Activated CD8-positive, alpha-beta memory T cell treated with anti-CD3 and anti-CD28 coated beads for 4 hours (primary cell): ENCODE measurements at places on chromosomes 16 and 17.

GRCh38 chr17:76000016-76000754, 470 bp upstream of the CDK3 start:
- DNase-seq: no peak

- no peak for DNase-seq
Measured at GRCh38 chr16:89870440-89870839, 3.0 kb upstream of the TCF25 start.

GRCh38 chr16:73997340-73997711, 299.3 kb upstream of the PSMD7 start:
- DNase-seq: no peak

- DNase-seq: no peak
Measured at GRCh38 chr17:74303305-74303704, 22.7 kb upstream of the KIF19 start.

- no peak for DNase-seq
Measured at GRCh38 chr16:28897826-28898225, 19.5 kb downstream of the ATP2A1 start.

DNA sequence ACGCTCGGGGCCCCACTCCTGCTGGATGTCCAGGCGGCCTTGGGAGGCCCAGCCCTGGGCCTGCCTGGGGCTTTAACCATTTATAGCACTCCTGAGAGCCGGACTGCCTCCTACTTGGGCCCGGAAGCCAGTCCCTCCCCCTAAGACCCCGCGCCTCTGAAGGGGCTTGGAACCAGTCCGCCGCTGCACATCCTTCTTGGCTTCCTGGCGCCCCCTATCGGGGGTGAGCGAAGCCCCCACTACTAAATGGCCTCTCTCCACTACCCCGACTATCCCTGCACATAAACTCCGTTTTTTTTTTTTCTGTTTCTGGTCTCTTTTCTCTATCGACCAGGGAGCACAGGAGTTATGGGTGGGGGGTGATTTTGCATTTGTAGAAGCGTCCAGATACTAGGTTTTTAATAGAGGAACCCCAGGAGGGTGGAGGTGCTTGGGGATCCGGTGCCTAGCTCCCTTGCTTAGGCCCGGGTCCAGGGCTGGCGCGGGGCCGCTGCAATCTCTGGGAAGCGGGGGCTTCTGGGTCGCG, 633 bp upstream of the NOL3 start:
- DNase-seq: no peak

DNA sequence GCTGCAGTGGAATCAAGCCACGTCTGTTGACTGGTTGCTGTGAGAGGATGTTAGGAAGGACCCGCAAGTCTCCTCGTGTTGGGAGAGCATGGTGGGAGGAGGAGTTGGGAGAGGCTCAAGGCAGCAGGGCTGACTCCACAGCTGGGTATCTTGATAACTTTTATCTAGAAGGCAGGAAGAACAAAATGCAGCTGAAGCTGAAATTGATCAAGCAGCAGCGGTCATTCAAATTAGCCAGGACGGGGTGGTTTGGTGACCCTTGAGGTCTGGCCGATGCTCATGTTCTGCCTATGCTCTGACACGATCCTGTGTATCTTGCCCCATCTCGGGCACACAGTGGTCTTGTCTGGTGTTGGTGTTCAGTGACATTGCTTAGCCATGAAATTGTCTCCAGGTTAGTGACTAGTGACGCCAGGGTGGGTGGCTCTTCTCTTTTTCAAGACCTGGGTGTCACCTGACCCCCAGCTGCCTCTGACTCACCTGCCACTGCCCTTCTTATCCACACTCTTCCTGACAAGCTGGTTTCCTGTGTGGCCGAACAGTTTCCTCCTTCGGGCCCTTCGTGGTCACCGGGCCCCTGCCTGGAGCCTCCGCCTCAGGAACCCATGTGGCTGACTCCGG, 19.1 kb downstream of the NPTX1 start:
- DNase-seq: no peak

DNA sequence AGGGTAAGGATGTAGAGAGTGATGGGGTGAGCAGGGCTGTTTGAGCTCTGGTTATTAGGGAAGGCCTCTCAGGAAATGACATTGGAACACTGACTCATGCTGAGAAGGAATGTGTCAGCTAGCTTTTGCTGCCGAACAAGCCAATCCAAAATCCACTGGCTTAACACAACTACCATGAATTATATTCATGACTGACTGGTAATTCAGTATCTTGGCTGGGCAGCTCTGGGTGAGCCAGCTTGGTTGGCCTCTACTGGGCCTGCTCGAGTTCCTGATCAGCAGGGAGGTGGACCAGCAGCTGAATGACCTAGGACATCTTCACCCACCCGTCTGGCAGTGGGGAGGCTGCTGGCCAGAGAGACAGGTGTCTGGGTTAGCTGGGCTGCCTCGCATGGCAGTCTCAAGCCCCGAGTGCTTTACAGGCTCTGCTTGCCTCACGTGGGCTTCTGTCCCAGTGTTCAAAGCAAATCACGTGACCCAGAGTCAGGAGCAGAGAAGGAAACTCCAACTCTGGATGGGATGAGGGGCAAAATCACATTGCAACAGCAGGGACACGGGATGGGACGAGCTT, 209.4 kb downstream of the KATNIP start:
- no peak for DNase-seq
